ENCODE measurements at places on chromosomes 11 and 22.

- no peak for DNase-seq
Observed at GRCh38 chr11:130031945-130032344, 29.3 kb upstream of the PRDM10 start.

DNA sequence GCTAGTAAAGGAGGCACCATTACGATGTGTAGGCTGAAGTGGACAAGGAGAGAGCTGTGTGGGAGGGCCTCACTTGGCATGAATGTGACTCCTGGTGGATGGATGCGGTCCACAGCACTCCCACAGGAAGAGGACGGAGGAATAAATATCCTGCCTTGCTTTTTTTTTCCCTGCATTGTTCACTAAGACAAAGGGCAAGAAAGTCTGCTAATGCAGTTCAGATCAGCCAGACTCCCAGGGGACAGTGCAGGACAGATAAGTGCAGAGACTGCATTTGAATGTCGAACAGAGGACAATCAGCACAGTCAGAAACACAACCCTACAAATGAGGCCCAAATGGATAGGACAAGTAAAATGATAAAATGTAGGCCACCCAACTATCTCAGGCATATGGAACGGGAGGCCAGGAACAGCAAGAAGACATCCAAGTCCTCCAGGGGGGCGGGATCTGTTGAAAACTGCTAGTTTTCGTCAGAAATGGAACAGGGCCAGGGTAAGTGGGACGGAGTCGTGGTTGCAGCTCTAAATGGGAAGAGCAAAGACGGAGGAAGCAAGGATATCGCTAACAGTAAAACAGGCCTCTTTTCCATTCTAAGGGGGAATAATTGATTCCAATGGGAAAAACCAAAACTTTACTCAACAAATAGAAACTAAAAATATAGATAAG lies 25.2 kb upstream of the OR8B8 start:
- DNase-seq, result no peak

DNA sequence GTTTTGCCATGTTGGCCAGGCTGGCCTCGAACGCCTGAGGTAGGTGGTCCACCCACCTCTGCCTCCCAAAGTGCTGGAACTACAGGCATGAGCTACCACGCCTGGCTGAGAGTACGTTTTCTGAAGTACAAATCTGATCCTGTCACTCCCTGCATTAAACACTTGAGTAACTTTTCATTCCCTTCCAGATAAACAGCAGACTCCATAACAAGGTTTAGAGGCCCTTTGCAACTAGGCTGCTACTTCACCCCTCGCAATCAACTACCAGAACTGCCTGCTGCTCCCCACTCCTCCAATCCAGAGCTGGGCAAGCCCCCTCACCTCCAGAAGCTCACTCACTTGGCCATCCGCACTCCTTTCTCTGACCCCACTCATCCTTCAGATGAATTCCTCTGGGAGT lies 1.5 kb downstream of the KCTD14 start:
- DNase-seq, result no peak

DNA sequence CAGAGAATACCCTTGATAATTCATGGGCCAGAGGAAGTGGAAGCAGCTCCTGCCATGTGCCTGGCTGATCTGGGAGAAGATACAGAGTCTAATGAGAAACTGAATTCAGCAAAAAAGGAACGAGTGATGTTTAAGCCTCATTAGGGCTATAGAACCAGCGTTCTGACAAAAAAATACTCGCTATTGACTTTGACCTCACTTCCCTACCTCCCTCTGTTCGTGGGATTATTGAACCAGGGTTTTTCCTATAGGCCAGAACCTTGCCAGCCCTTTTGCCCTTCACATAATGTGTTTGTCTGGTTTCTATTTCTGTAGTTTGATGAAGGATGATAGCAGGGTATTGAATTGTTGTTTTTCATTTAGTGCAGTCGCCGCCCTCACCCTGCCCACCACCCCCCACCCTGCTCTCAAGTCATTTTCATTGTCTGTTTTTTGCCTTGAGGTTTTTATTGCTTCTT lies 7.6 kb upstream of the RBFOX2 start:
- DNase-seq, result no peak

Data from HS-5 (cell line).